ENCODE measurements at places on chromosomes 7 and 10. TPM values are rescaled to one million over a fixed set of nuclear protein-coding genes. Genes with fewer than 3 reads are reported as not detected.

Gene CALHM3
- not detected for total RNA-seq

Gene EBF3
- total RNA-seq, result 11.6 TPM

Gene PRSS37
- not detected for total RNA-seq

Gene CCSER2
- 15.1 TPM for total RNA-seq

Gene NPY
- total RNA-seq, result not detected

Gene TFPI2
- total RNA-seq, result 417 TPM

Gene PPP1R3A
- total RNA-seq, result not detected

Gene HOXA6
- 0.28 TPM for total RNA-seq

Gene SDHAF3
- total RNA-seq, result 3.9 TPM

Gene HMX2
- total RNA-seq, result not detected

Gene HOXA3
- under 0.01 TPM for total RNA-seq

Gene ANXA8
- 0.19 TPM for total RNA-seq

Gene WDR37
- total RNA-seq, result 10.4 TPM

Gene MSMB
- not detected for total RNA-seq

Gene HPSE2
- not detected for total RNA-seq

Gene KNDC1
- 0.85 TPM for total RNA-seq

Gene LIPN
- not detected for total RNA-seq

Gene TECTB
- not detected for total RNA-seq

Gene SEMA3D
- 7.0 TPM for total RNA-seq

Gene CUBN
- 0.77 TPM for total RNA-seq

Gene RELN
- 94.7 TPM for total RNA-seq

Gene LRRTM3
- under 0.01 TPM for total RNA-seq

Gene FOXP2
- not detected for total RNA-seq

Gene FOXI2
- not detected for total RNA-seq

Gene VGF
- under 0.01 TPM for total RNA-seq

Gene SYT15
- total RNA-seq, result under 0.01 TPM

Gene HOXA13
- total RNA-seq, result under 0.01 TPM

Gene SFRP4
- total RNA-seq, result 12.3 TPM

Gene ITPRID1
- not detected for total RNA-seq

Gene UNC5B
- 9.3 TPM for total RNA-seq
